ENCODE measurements at places on chromosomes 2 and 18. TPM values are rescaled to one million over a fixed set of nuclear protein-coding genes. Genes with fewer than 3 reads are reported as not detected.

Gene LRRTM1
- 2.6 TPM for total RNA-seq

Gene SCN9A
- total RNA-seq: 4.2 TPM

Gene CAPN13
- total RNA-seq: not detected

Gene TSGA10
- 2.5 TPM for total RNA-seq

Gene PTPRN
- 5.3 TPM for total RNA-seq

Gene PID1
- 48.2 TPM for total RNA-seq

Gene DNAH7
- total RNA-seq: 0.50 TPM

Gene ASPRV1
- 1.7 TPM for total RNA-seq

Gene RESP18
- not detected for total RNA-seq

Gene AGXT
- not detected for total RNA-seq

Gene POTEE
- not detected for total RNA-seq

Gene GKN2
- not detected for total RNA-seq

Gene CCDC141
- 2.7 TPM for total RNA-seq

Gene TMEM198
- 4.7 TPM for total RNA-seq

Gene TUBB8B
- total RNA-seq: not detected

Gene PLEK
- total RNA-seq: 6.1 TPM

Gene SALL3
- not detected for total RNA-seq

Gene USP40
- 12.3 TPM for total RNA-seq

Gene ZC3H6
- 20.2 TPM for total RNA-seq

Gene CDH7
- total RNA-seq: not detected

Gene SH3RF3
- 17.5 TPM for total RNA-seq

Gene GLI2
- total RNA-seq: 7.1 TPM

Gene RAPGEF4
- total RNA-seq: 6.5 TPM

Gene LINC00305
- not detected for total RNA-seq

Gene SCYGR6
- not detected for total RNA-seq

Gene CACNB4
- total RNA-seq: 1.7 TPM

Gene GATA6
- total RNA-seq: 6.6 TPM

Gene PROKR1
- total RNA-seq: not detected

Gene REG3G
- total RNA-seq: not detected

Gene INHBB
- total RNA-seq: 4.7 TPM

Gene SLC4A5
- total RNA-seq: 1.6 TPM

Gene FAM237A
- total RNA-seq: not detected

Gene IGFBP2
- total RNA-seq: 188 TPM

Gene VSNL1
- total RNA-seq: 2.1 TPM

Gene SFT2D3
- 9.1 TPM for total RNA-seq

Gene ZNF892
- total RNA-seq: 12.0 TPM

Gene COLEC12
- 36.4 TPM for total RNA-seq

Gene ACTR3
- total RNA-seq: 184 TPM

Gene EPG5
- total RNA-seq: 20.4 TPM

Gene PDE1A
- total RNA-seq: 10.5 TPM

Gene ANKRD36
- total RNA-seq: 5.1 TPM

Gene ACVR1C
- 0.71 TPM for total RNA-seq

Gene ATP6V1C2
- total RNA-seq: not detected

Gene DSG4
- not detected for total RNA-seq

Gene LBX2
- 1.7 TPM for total RNA-seq

Gene SCN3A
- 1.7 TPM for total RNA-seq

Gene FER1L5
- not detected for total RNA-seq

Gene DNAJC5G
- total RNA-seq: not detected

Gene HOXD13
- total RNA-seq: not detected

Gene POMC
- 8.7 TPM for total RNA-seq

Gene CFAP221
- 0.17 TPM for total RNA-seq

Measured in esophagus muscularis mucosa (tissue), 4 donors.